ENCODE measurements at places on chromosomes 5 and 9.

DNA sequence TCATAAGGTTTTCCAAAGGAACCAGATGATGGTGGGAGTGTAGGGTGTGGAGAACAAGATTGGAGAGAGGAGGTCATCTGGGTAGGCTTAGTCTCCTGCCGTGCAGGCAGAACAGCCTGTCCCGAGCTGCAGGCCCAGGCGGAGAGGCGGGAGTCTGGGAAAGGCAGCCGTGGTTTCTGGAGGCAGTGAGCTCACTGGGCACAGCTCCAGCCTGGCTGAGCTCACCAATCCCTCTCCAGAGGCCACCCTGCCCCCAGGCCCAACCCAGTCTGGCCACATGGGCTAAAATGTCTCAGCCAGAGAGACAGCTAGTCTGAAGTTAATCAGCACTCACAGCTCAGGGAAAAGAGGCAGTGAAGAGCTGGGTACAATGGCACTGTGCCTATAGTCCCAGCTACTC lies 12.3 kb downstream of the P4HA2 start:
- DNase-seq: peak; percentile 47

- DNase-seq: no peak
Measured at GRCh38 chr9:87887661-87888480, 5.2 kb downstream of the SPATA31E1 start.

DNA sequence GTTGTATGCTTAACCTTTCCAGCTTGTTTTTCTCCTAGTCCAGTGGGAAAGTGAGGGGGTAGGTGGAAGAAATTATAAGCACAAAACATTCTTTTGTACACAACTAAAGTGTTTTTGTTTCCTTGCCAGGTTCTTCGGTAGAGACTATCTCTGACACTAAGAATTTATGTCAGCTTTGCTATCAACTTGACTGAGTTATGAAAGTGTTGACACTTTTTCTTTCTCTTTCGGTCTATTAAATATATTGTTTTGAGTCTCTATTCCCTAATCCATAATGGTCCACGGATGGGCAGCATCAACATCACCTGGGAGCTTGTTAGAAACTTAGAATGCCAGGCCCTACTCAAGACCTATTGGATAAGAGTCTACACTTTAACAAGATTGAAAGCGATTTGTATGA lies 195.0 kb upstream of the ATP10B start:
- no peak for DNase-seq

GRCh38 chr5:77741608-77742007 lies 34.5 kb downstream of the TBCA start:
- DNase-seq: no peak

DNA sequence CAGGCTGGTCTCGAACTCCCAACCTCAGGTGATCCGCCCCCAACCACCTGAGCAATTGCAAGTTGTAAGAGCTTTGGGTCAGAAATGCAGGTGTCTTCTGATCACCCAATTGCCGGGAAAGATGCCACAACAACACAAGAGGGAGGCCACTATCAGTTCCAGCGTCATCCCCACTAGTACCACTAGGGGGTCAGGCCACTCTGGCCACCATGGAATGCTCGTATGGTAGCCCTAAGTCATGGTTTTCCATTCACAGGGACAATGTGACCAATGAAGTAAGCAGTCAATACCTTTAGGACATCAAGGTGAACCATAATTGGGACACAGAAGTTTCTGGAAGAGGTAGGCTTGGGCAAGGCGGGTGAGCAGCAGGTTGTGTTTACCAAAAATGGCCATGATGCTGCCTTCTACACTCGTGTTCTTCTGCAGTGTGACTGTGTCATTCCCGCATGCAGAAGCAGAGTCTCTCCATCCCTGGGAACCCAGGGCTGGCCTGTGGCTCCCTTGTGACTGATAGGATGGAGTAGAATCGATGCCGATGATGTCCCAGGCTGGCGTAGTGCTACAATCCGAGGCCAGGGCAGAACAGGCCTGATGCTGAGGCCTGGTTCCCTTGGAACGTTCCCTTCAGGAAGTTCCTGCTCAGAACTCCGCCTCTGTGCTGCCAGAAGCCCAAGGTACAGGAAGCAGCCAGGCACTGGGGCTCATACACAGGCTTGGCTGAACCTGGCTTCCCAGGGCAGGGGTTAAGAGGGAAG lies 42.2 kb upstream of the ANKRD33B start:
- DNase-seq: no peak

DNA sequence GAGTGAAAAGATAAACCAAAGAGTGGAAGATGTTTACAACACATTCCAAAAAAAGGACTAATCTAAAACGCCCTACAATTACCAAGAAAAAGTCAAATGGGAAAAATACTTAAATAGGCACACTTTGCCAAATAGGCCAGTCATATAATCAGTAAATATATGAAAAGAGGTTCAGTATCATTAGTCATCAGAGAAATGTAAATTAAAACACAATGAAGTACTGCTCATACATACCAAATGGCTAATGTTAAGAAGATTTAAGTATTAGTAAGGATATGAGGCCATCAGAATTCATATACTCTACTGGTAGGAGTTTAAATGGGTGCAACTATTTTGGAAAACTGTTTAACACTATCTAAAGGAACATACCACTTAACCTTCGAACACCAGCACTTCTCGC lies 47.6 kb downstream of the ZDHHC21 start:
- DNase-seq: no peak

DNA sequence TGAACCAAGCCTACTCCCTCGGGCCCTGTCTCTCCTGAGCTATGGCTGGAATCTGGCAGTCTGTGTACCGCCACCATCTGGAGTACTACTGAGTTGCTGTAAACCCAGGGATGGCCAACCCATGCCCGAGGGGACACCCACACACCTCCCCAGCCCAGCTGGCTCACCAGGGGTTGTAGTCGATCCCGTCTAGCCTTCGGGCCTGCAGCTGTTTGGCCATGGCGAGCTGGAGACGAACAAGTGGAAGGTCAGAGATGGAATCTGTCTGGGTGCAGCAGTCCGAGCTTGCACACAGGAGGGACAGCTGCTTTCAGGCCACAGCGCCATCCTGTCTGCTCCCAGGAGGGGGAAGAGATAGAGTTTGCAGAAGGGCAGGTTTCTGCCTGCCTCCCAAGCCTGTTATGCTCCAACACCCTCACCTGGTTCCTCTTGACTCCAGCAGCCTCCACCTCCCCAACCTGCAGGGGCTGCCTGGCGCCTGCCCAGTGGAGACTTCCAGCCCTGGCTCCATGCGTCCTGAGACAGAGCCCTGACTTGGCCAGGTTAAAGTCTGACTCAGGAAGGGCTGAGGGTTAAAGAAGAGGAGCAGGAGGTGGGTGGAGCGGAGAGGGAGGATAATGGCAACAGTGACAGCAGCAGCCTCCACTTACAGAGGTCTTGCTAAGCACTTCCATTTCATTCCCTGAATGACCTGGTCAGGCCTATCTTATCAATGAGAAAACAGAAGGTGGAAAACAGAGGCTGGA lies 15.8 kb upstream of the SPOUT1 start:
- DNase-seq: no peak

DNA sequence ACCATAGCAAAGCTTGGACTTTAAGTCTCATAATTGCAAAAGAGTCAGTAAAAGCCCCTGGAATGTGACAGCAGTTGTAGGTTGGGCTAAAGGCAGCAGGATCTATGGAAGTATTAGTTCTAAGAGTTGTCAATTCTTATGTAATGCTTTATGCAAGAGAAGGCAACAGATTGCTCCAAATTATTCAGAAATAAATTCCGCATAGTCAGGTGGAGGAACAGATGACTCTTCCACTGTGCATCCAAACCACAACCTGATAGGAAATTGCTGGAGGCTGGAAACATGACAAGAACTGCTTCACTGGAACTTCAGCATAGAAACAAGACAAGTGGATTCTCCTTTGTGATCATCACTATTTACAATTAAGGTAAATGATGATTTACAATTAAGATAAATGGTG lies 101.0 kb downstream of the STARD4 start:
- DNase-seq: no peak

Data from caudate nucleus (tissue), 63 donors.